ENCODE measurements at places on chromosomes 3 and 15.

GRCh38 chr15:80242802-80243201, 9.2 kb downstream of the CTXND1 start:
- DNase-seq, result no peak
- H3K27me3 ChIP-seq, result no peaks in the 10 kb centered on the region
- H3K27ac ChIP-seq, result no peak overlapping the region

DNA sequence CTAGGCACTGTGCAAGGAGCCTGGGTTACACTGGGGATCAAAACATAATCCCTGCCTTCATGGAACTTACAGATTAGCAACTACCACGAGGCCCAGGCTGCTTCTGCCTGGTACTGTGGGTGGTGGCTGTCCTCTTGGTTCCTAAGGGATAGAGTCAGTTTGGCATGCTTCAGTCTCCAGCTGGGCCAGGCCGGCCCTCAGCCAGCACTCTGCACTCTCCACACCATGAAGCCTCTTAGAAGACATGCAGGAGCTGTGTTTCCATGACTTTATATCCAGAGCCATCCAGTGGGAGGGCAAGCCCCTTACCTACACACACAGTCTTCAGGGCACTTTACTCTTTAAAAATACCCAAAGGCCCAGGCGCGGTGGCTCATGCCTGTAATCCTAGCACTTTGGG, 54.4 kb downstream of the ATP1B3 start:
- H3K4me3 ChIP-seq, result no peak overlapping the region
- H3K27me3 ChIP-seq, result no peaks in the 10 kb centered on the region

- H3K4me3 ChIP-seq, result no peak overlapping the region
- no peak for DNase-seq
- no peaks in the 10 kb centered on the region for H3K4me1 ChIP-seq
- H3K27me3 ChIP-seq, result no peaks in the 10 kb centered on the region
- H3K36me3 ChIP-seq, result no peaks in the 10 kb centered on the region
- H3K27ac ChIP-seq, result no peak overlapping the region
Measured at GRCh38 chr3:178777718-178778411, 241.6 kb downstream of the KCNMB2 start.

- H3K27ac ChIP-seq, result no peak overlapping the region
- no peak overlapping the region for H3K4me3 ChIP-seq
- H3K4me1 ChIP-seq, result 0 out of 2 replicates have a peak, but pooled peaks cover 4% of the 10 kb centered on the region
- no peak for DNase-seq
Measured at GRCh38 chr3:128679338-128679737, 28.7 kb upstream of the RPN1 start.

- 0 out of 2 replicates have a peak, but pooled peaks cover 16% of the 10 kb centered on the region for H3K4me1 ChIP-seq
- DNase-seq, result peak; percentile 82
- H3K27me3 ChIP-seq, result no peaks in the 10 kb centered on the region
- peak within 1 kb of the TSS; percentile 4 for H3K27ac ChIP-seq
- H3K36me3 ChIP-seq, result 0 out of 2 replicates have a peak, but pooled peaks cover 3% of the 10 kb centered on the region
Measured at GRCh38 chr3:51538459-51539290, at the start of gene RAD54L2. TSS of gene RAD54L2 (plus strand) at chr3:51538719. CDS start at chr3:51590421, 51,702 bp downstream.

GRCh38 chr3:180747805-180748361, 68.6 kb upstream of the CCDC39 start:
- no peak overlapping the region for H3K27ac ChIP-seq
- no peaks in the 10 kb centered on the region for H3K4me1 ChIP-seq
